ENCODE measurements at places on chromosomes 16 and 17.

GRCh38 chr16:8808613-8809353 lies 11.1 kb downstream of the PMM2 start:
- DNase-seq: no peak

DNA sequence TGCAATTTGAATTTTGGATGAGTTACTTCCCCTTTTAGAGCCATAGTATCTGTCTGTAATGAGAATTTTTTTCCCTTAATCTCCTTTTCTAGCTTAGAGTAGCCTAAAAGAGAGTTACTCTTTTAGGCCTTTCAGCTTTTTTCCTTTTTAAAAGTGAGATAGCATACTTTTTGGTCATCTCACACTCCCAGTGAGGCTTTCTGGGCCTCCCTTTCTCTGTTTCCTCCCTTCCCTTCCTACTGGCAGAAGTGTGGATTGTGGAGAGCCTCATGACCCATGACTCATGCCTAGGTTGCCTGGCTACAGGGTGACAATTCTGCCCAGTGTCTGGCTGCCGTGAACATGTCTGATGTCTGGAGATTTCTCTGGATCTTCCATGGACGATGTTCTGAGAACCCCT lies 15.2 kb downstream of the KRT23 start:
- no peak for DNase-seq

DNA sequence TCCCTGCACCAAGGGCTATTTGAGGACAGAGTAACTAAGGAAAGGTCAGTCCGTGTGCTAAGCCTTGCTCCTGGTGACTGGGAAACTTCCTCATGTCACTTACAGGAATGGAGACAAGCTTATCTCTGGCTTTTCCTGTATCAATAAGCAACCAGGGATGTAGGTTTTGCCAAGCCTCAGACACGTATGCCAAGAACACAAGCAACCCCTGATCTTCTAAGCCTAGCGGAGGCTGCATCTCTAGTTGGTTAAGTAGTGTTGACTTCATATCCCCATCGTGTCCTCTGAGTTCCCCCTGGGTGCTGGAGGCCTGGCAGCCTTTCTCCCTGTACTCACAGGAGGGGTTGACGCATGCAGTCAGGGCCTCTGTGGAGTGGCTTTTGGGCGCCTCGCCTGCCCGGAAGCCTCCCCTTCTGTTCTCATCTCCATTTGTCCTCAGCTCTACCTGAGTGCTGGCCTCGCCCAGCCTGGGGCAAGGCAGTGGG lies 1.4 kb upstream of the C1QTNF1 start:
- no peak for DNase-seq

GRCh38 chr17:49588312-49588711 lies 12.6 kb downstream of the NXPH3 start:
- no peak for DNase-seq

GRCh38 chr17:29510953-29511352 lies 55.9 kb downstream of the ABHD15 start:
- DNase-seq: no peak

DNA sequence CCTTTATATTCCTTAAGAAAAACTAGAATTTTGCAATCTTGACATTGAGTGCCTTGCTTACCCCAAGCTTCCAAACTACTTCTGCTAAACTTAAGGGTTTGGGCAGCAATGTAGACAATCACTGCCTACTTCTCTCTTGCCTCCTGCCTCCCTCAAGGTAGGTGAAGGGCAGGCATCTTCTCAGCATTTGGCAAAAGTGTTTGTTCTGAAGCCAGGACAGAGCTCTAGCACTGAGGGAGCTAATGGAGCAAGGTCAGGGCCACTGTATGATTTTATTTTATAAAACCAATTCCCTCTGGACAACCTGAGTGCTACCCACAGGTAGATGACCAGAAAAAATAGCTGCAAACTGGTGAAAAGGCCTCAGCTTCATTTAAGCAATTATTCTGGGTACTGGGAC lies 111.8 kb downstream of the IRX3 start:
- DNase-seq: no peak

DNA sequence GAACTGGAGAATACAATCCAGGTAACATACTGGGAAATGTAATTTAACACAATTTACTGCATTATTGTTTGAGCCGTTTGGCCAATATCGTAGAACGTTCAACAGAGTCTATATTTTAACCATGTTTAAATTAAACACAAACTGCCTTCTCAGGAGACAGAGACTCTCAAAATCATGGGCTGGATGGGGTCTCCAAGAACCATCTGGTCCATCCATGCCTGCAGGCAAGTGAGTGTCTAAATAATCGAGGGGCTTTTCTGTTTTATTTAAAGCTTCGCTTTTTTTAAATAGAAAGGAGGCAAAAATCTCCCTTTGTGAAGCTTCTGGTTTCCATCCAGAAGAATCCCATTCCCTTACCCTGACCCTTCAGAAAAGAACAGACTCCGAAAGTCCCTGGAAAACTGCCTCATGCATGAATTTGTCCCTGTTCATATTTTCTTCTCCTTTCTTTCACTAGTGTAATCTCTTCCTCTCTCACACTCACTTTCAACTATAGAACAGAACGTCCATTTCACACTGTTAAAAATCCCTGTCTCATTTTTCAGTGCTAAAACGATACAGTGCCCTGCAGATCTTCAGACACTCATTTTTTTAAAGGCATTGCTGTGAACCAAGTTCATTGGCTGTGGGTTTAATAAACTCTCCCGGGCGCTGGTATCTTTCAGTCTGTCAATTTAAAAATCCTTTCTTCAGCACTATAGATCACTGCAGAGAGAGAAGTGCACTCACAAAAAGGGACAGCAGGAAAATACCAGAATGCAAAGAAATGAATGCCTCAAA lies 111.4 kb upstream of the TOM1L1 start:
- no peak for DNase-seq

- DNase-seq: no peak
Measured at GRCh38 chr16:11084484-11084875, 140.1 kb downstream of the CLEC16A start.

DNA sequence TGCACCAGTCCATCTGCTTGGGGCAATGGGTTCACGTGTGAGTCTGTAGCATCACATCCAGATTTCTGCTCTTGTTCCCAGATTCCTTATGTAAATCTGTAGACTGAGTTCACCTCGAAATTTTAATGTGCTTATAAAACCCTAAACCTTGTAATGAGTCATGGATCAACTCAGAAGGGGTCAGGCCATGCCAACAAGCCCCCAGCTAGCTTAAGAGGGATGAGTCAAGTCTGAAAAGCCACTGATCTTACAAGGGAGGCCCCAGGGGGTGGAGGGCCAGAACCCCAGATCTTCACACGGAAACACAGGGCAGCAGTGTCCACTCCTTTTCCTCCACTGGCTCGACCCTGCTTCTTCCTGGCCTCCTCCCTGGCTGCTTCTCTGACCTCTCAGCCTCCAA lies 399.1 kb upstream of the CDH5 start:
- DNase-seq: no peak

- no peak for DNase-seq
Measured at GRCh38 chr17:57319806-57320205, 63.5 kb downstream of the MSI2 start.

DNA sequence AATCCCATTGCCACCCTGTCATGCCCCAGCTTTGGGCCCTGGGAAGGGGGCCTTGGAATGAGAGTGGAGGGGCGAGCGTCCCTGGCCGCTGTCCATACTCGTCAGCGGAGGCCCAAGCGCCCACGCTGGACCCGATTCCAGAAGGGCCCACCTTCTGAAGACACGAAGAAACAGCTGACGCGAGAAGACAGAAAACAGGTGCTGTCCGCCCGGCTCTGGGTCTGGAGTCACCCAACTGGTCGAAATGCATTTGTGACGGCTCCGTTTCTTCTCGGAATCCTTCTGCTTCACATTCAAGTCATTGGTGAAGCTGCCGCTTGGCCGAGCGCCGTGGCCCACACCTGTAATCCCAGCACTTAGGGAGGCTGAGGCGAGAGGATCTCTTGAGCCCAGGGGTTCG lies 52.9 kb upstream of the PVALEF start:
- DNase-seq: no peak

- DNase-seq: no peak
Measured at GRCh38 chr16:84836234-84836647, 16.5 kb downstream of the CRISPLD2 start.

DNA sequence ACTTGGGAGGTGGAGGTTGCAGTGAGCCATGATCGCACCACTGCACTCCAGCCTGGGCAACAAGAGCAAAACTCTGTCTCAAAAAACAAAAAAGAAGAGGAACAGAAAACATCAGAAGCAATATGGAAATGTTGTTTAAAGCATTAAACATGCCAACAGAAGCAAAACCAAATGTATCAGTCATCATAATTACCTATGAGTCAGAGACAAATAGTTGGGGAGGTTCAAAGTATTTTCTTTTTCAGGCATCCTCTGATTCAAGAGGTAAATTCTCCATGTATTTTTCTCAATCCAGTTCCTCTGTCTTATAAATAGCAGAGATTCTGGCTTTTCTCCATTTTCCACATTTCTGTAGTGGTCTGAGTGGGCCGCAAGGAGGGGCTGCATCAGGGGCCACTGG lies 2.1 kb upstream of the TM4SF5 start:
- no peak for DNase-seq

DNA sequence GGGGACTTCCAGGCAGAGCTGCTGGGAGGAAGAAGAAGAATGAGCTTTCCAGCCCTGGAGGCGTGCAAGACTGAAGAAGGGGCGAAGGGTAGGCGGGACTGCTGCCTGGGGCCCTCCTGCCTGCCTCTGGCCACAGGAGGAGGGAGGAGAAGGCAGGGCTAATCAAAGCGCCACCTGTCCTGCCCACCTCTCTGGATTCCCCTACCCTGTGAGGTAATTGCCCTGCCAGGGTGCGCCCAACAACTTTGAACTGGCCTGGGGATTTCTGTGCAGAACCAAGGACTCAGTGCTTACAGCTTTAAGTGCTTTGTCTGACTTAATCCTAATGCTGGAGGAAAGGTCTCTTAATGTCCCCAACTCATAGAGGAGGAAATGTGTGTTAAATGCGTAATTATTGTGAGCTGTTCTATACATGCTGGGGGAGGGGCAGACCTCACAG lies at the start of gene NOXO1:
TSS of gene NOXO1 (minus strand) at position 72 of the 439 bp plus-strand sequence. CDS start 290 bp downstream, outside the sequence.
- no peak for DNase-seq

DNA sequence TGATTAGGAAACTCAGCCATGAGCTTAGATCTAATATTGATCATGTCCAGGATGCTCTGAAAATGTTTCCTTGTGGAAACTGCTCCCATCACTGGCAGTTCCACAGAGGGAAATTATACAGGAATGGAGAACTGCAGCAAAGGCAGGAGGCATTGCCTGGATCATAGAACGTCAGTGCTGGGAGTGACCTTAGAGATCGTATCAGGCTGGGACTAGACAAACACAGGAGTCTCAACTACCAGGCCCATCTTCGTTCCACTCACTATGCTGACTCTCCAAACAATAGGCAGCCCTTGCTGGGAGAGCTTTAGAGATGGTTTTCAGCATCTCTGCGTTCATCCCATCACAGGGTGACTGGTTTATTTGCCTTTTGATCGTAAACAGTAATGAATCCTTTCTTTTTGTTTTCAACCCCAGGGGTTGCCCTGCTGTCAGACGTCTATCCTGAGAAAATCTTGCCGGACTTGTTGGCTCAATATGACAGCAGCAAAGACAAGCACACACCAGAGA lies 130.3 kb downstream of the TANGO6 start:
- no peak for DNase-seq

- DNase-seq: peak; percentile 65
Measured at GRCh38 chr16:89201439-89202377, 1.4 kb upstream of the SLC22A31 start.

- DNase-seq: no peak
Measured at GRCh38 chr17:12821376-12821940, 32.2 kb downstream of the ARHGAP44 start.

DNA sequence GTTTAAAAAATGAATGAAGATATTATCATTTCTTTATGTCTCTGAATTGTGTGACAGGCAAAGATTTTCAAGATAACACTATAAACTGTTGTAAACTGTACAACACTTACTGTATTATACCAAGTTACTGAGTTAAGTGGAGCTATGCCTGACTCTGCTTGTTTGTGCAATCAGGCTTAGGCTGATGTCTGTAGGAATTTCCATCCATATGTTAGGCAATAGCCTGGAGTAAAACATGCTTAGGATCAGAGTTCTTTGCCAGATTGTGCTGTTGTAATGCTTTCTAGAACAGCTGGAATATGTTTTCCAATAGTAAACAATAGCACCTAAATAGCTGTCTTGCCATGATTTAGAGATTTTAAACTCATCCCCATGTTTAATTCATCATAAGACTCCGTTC lies 1496.7 kb downstream of the CDH11 start:
- no peak for DNase-seq

- no peak for DNase-seq
Measured at GRCh38 chr16:78436846-78437245, 337.4 kb downstream of the WWOX start.

GRCh38 chr16:19142939-19143598 lies 25.0 kb upstream of the SYT17 start:
- no peak for DNase-seq

DNA sequence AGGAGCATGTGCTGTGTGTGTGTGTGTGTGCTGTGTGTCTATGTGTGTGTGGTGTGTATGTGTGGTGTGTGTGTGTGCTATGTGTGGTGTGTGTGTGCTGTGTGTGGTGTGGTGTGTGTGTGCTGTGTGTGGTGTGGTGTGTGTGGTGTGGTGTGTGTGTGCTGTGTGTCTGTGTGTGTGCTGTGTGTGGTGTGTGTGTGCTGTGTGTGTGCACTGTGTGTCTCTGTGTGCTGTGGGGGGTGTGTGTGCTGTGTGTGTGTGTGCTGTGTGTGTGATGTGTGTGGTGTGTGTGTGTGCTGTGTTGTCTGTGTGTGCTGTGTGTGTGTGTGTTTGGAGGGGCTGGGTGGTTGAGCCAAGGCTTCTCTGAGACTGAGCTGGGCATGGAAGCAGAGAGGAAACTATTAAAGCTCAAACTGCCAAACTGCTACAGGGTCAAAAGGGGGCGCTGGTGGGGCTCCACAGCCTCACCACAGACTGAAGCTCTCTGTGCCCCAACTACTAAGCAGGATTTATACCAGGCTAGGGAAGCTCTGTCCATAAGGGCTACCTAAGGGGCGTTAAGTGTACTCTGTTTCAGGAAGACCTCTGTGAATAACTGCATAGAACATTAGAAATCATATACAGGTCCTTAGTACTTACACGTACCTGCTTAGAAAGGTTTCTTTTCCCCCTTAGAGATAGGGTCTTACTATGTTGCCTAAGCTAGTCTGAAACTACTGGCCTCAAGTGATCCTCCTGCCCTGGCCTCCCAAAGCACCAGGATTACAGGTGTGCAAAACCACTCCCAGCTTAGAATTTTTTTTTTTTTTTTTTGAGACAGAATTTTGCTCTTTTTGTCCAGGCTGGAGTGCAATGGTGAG lies 27.8 kb upstream of the GHDC start:
- DNase-seq: no peak

DNA sequence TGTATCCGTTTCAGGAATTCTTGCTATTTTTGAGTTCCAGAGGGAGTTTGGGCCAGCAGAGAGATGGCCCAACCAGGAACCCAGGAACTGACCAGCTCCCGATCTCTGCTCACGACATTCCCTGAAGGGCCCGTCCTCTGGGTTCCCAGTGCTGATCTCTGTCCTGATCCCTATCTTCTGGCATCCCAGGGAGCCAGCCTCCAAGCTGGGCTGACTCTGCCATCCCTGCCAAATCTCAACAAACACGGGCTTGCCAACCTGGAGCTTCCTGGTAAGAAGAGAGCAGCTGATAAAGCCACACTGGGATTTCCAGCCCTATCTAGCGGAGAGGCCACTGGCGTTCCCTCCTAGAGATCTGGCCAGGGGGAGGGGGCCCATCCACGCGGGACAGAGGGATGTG lies 16.2 kb downstream of the GPRC5B start:
- no peak for DNase-seq
